ENCODE measurements at places on chromosomes 2 and 18.
A peak's percentile ranks its signal among the peaks of the same experiment; 100 is the strongest.

GRCh38 chr2:239247401-239248245, 153.2 kb downstream of the HDAC4 start:
- peak; percentile 69 for DNase-seq

GRCh38 chr18:9751371-9752031, 43.4 kb downstream of the RAB31 start:
- no peak for DNase-seq

GRCh38 chr2:37343537-37344434, 644 bp upstream of the QPCT start:
- DNase-seq, result no peak

- no peak for DNase-seq
Measured at GRCh38 chr18:10047237-10047636, 133.4 kb downstream of the VAPA start.

GRCh38 chr18:75472396-75472795, 44.9 kb upstream of the SMIM21 start:
- DNase-seq, result no peak

- DNase-seq, result no peak
Measured at GRCh38 chr2:54347622-54348021, 91.6 kb upstream of the TSPYL6 start.

DNA sequence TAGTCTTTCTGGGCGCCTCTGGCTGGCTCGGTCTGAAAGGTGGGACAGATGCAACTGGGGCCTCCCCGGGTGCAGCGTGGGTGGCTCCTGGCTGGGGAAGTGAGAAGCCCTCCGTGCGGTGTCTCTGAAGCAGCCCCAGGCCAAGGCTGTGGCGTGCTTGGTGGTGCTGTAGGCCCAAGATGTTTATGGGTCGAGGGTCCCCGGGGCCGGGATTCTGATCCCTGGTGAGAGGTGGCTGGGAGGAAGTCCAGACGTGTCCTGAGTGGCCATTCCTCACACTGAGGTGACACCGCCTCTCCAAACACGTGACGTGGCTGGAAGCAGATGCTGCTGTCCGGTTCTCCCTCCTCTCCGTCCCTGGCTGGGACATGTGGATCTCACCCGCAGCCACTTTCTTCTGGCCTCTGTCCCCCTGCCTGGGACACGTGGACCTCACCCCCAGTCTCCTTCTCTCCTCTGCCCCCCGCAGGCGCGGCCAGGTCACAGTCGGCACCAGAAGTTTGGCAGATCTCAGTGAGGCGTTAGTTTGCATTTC, 12.6 kb downstream of the RTP5 start:
- DNase-seq, result peak; percentile 83

DNA sequence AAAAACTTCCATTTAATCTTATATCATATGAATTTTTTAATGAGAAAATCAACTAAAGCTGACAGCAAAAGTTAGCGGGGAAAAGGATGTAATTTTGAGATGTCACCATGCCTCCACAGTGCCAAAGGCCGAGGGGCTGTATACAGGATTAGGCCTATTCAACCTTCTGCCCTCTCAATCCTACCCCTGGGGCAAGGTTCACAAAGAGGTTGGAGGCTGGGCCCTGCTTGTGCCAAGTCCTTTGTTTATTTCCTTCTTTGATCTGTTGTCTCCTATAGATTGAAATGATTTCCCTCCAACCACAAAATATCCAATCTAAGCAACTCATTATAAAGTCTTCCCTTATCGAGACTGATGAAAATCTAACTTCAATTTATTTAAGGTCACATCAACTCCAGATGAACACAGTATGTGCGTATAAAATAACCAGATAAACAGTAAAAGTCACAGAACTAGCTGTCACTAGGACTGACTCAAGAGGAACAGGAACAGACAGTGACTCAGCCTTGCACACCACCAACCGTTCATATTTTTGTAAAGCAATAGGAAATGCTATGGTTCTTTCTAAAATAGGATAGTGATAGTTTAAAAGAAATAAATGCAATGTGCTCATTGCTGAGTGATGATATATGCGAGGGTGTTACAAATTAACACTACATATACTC, 95.8 kb downstream of the SLC25A12 start:
- DNase-seq, result no peak

GRCh38 chr2:136653861-136654260, 111.5 kb upstream of the THSD7B start:
- no peak for DNase-seq

- no peak for DNase-seq
Measured at GRCh38 chr2:170950221-170950761, 21.2 kb downstream of the GORASP2 start.

- DNase-seq, result no peak
Measured at GRCh38 chr2:189129971-189130370, 49.6 kb downstream of the COL5A2 start.

DNA sequence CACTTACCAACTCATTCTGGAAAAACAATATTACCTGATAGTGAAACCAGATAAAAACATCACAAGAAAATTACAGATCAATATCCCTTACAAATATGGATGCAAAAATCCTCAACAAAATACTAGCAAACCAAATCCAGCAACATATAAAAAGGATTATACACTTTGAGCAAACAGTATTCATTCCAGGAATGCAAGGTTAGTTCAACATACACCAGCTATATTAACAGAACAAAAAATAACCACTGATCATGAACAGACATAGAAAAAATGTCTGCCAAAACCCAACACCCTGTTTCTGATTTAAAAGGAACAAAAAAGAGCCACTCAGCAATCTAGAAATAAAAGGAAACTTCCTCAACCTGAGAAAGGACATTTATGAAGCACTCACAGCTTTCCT, 62.1 kb downstream of the TLK1 start:
- no peak for DNase-seq

DNA sequence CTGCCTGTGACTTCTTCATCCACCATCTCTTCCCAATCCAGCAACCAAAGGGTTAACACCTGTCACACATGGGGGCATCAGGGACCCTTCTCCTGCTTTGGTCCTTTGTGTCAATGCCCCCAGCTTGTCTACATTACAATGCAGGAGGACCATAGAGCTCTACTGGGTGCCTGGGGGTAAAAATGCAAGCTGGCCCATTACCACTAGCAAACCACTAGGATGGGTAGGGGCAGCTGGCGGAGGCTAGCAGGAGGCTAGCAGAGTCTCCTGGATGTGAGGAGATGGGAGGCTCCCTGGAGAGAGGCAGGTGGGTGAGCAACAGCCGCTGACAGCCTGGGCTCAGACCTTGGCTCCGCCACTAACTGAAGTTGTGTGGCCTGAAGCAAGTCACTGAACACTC, 153.4 kb upstream of the SKOR2 start:
- no peak for DNase-seq

DNA sequence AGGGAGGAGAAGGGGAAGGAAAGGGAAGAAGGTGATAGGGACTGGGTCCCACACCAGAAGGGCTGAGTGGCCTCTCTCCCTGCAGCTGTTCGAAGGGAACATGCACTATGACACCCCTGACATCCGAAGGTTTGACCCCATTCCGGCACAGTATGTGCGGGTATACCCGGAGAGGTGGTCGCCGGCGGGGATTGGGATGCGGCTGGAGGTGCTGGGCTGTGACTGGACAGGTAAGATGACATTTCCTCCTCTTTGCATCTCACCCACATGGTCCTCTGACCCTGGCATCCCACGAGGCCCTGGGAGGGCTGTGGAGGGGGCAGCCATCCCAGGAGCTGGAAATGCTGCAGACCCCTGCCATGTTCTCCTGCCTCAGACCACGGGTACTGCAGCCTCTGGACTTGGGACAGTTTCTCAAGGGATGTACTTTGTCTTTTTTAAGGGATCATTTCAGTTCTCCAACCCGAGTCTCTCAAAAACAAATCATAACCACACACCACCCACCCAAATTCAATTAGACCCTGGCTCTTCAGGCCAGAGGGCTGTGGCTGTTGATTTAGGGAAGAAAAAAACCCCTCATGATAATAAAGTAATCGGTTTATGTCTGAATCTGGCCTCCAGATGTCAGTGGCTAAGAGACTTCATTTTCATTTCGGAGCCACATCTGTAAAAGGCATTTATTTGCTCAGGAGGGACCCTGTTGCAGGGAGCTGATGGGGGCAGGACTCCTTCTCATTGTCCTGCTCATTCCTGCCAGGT, 63.5 kb downstream of the NRP2 start:
- DNase-seq, result no peak

DNA sequence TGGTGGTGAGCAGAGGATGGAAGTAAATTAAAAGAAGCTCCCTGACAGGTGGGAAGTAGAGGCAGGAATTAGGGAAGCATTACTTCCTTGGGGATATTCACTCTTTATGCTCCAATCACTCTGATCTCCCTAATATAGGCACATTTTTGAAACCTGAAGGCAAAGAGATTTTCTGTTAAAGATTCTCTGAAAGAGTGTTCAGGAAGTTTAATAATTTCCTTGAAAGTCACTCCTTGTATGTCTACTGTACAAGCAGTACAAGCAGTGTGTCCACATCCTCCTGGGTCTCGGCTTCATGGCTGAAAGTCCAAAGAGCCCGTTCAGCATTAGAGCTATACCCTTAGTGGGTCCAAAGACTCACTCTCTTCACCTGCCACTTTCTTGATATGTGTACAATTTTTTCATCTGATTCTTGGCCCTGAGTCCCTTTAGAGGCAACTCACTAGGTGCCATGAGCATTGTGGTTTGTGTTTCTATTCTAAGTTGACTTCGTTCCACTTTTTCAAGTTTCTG, 60.2 kb downstream of the AAK1 start:
- no peak for DNase-seq

DNA sequence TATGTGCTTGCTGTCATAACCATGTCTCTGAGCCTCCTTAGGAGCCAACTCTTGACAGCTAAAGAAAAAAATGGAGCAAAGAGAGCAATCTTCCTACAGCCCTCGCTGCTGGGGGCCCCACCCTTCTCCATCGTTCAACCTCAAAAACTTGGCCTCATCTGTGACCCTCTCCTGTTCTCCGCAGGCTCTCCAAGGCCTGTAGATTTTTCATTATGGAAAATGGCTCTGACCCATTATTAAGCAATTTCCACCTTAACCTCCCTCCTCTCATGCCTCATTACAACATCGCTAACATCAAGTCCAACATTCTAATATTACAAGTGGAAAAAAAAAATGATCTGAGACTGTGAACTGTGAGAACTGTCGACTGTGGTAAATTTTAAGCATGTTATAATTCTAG, 98.7 kb downstream of the SLC8A1 start:
- DNase-seq, result no peak

DNA sequence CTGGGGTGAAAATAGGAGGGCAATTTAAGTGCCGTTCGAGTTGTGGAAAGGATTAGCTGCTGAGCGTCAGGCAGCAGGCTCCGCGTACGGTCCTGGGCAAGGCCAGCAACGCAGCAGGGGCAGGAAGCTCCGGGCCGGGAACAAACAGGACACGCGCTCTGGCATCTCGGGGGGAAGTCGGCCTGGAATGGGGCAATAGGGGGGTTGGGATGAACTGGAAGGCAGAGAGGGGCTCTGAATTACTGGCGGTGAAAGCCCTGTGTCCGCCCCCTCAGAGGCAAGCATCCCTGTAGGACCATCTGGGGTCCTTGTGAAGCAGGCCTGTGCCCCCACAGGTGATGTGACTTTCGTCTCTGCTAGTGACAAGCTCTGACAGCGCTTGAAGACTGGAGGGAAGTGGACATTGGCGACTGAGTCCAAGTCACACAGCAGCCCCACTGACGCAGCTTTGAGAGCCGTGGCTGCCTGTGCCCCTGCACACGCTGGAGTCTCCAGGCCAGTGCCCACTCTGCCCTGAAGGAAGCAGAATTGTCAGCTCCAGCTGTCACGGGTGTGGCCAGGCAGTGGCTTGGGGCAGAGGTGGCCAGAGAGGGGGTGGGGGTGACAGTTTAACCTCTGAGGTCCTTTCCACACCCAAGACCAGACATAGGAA, 22.3 kb downstream of the GPR35 start:
- no peak for DNase-seq

- DNase-seq, result no peak
Measured at GRCh38 chr18:28108254-28108653, 68.7 kb downstream of the CDH2 start.

GRCh38 chr2:27231921-27232320, 14.8 kb downstream of the CAD start:
- no peak for DNase-seq

GRCh38 chr2:182911813-182912517, 45.5 kb upstream of the FRZB start:
- DNase-seq, result no peak

GRCh38 chr18:55237660-55238059, 278.4 kb upstream of the CCDC68 start:
- no peak for DNase-seq

- DNase-seq, result no peak
Measured at GRCh38 chr2:57515366-57515765, 531.2 kb upstream of the VRK2 start.

All from stimulated activated CD4-positive, alpha-beta T cell treated with anti-CD3 and anti-CD28 coated beads, Interleukin-15, amount 100 ng/mL, for 24 hours (primary cell).